ENCODE measurements at places on chromosomes 6 and 20.

GRCh38 chr6:157432892-157433265 is 51.9 kb downstream of the ZDHHC14 start:
- DNase-seq = no peak

DNA sequence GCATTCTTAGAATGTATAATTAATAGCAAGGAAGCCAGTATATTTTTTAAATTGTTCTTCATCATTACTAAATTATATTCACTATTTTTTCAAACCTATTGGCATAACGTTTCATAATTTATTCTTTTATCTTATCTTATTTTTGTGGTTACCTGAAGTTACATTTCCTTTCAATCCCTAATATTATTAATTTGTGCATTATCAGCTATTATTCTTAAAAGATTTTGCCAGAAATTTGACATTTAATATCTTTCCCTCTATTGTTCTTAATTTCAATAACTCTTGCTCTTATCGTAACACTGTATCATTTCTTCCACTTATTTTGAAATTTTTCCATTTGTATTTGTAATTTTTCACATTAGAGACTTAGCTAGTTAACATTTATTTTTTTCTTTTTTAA is 18.4 kb downstream of the OR14J1 start:
- no peak for DNase-seq

GRCh38 chr6:4078691-4079471 is at the start of gene FAM217A:
Gene FAM217A (minus strand): TSS chr6:4079137. CDS start chr6:4077414, 1,723 bp downstream.
- no peak for DNase-seq

GRCh38 chr20:43186312-43186711 is 3.4 kb downstream of the PTPRT start:
- DNase-seq = no peak

GRCh38 chr6:14092316-14092715 is 25.3 kb upstream of the CD83 start:
- DNase-seq = no peak

- no peak for DNase-seq
These were observed 27.1 kb downstream of the ADNP start for GRCh38 chr20:50904067-50904570.

- DNase-seq = peak; percentile 57
These were observed 796 bp upstream of the RREB1 start for GRCh38 chr6:7106752-7107577.

- DNase-seq = no peak
These were observed 7.6 kb downstream of the SRSF12 start for GRCh38 chr6:89110284-89110683.

DNA sequence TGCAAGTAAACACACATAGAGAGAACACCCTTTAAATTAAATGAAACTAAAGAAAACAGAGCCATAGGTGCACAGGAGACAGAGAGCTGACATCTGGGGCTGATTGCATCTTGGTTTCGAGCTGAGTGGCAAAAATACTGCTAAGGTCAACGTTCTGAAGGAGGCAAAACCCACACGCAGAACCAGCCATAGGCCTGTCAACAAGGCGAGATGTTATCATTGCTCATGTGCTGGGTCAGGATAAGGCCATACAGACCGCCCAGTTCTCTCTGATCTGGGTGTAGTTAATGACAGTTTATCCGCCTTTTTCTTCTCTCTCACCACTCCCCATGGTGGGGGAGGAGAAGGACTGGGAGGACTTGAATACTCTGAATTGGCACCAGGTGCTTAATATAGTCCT is 4.5 kb upstream of the FAM110A start:
- DNase-seq = no peak

DNA sequence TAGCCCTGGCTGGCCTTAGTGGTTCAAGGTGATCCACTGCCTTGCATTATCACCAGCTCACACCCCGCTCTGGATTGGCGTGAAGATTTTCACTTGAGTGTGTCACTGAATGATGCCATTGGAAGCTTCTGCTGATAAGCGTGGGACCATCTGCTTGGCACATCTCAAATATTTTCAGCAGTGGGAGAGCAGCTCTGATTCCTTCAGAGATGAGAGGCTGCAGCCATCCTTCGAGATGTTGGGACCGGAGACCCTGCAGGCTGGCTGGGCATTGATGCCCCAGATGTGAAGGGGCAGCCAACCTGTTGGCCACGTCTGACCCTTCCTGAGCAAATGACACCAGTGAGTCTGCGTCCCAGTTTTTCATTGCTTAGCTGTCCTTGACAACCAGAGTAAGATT is at the start of gene MAS1:
MAS1 (plus strand) TSS at position 197 of the 400 bp plus-strand sequence. CDS start 15,968 bp downstream, outside the sequence.
- DNase-seq = no peak

GRCh38 chr6:149862922-149863697 is 1.0 kb downstream of the LRP11 start:
- no peak for DNase-seq

GRCh38 chr20:37538003-37538402 is 10.3 kb upstream of the BLCAP start:
- no peak for DNase-seq

GRCh38 chr6:140809694-140810101 is 1323.0 kb upstream of the GJE1 start:
- peak; percentile 93 for DNase-seq

- DNase-seq = peak; percentile 58
These were observed 39.3 kb upstream of the OSTM1 start for GRCh38 chr6:108113557-108114519.

GRCh38 chr6:151167034-151167433 is 72.7 kb upstream of the AKAP12 start:
- no peak for DNase-seq

DNA sequence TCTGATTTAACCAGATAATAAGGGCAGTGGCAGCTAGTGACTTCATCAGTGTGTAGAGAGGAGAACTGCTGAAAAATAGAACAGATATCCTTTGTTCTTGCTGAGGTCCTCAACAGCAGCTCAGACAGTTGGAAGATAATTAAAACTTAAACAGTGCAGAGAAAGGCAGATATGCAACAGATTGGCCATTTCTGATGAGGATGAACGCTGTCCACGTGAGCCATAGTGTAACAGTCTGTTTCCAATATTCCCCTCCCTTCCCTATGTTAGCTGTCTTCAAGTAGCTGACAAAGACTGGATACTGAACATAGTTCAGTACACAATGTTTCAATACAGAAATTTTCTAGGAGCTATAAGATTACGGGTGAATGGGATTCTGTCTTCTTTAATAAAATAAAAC is 291.4 kb downstream of the BTBD9 start:
- DNase-seq = no peak

- DNase-seq = no peak
These were observed 9.2 kb downstream of the NRN1 start for GRCh38 chr6:5997420-5997987.

DNA sequence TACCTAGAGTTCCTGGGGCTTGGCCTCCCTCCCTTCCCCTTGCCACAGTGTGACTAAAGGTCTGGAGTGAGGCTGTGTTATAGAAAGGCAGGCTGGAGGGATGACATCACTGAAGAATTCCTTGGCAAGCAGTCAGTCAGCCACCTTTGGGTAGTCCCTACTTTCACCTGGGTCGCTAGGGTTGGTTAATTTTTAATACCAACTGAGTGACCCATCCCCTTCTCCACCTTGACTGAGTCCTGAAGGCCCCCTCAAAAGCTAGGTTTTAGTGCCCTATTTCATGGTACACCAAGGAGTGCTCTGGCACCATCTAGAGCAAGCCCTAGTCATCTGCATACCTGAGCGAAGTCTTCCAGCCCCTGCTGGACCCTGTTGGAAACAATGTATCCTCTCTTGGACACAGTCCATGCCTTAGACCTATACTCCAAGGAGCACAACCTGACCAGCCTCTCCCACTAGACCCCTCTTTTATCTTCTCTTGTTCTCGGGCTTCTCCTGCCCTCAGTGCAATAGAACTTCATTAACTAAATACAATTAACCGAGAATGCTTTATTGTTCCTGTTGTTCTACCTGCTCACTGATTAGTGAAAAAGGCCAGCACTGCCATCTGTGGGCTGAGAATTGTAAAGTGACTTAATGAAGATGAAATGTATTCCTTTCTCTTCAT is 44.6 kb downstream of the RIN2 start:
- no peak for DNase-seq

DNA sequence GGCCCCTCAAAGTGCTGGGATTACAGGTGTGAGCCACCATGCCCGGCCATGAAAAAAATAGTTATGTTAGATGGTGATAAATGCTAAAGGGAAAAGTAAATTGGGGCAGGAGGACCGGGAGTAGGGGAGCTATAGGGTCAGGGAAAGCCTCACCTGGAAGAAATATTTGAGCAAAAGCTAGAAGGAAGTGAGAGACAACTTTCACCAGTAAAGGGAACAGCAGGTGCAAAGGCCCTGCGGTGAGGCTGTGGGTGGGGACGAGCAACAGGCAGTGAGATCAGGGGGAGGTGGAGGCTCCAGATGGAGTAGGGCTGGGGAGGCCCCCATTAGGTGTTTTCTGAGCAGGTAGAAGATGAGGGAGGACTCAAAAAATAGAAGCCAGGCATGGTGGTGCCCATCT is 16.0 kb downstream of the BCAS4 start:
- no peak for DNase-seq
